ENCODE measurements at places on chromosomes 1 and 21. TPM values are rescaled to one million over a fixed set of nuclear protein-coding genes. Genes with fewer than 3 reads are reported as not detected.

GRCh38 chr1:93578433-93578830 is 103.2 kb downstream of the BCAR3 start:
- no peak for DNase-seq

DNA sequence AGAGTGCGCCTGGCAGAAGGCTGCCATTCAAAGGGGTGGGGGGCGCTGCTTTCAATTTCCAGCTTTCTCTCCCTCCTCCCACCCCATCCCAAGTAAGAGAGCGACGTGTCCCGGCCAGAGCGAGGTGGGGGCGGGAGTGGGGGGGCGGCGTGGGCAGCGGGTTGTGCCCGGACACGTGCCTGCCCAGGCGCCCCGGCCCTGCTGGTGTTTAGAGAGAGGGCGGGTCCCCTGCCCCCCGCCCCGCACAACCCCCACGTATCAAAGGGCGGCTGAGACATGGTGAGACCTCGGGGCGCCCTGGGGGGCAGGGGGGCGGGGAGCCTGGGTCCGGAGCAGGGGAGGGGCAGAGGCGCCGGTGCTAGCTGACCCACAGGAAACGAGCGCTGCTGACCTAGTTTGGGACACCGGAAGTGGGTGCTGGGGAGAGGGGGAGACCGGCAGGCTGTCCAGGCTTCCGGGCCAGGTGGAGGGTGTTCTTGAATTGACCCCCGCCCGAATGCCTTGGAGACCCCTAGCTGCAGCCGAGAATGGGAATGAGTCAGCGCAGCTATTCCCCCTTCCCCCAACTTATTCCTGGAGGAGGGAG is 1.3 kb downstream of the ZBTB7B start:
- DNase-seq, result no peak

GRCh38 chr1:181608948-181609347 is 125.6 kb downstream of the CACNA1E start:
- no peak for DNase-seq

- DNase-seq, result no peak
These were observed 74.3 kb upstream of the NBL1 start for GRCh38 chr1:19569786-19570185.

- DNase-seq, result no peak
These were observed 38.1 kb downstream of the NIBAN1 start for GRCh38 chr1:184935920-184936798.

- peak; percentile 30 for DNase-seq
These were observed 12.9 kb downstream of the PLA2G2F start for GRCh38 chr1:20151906-20152598.

DNA sequence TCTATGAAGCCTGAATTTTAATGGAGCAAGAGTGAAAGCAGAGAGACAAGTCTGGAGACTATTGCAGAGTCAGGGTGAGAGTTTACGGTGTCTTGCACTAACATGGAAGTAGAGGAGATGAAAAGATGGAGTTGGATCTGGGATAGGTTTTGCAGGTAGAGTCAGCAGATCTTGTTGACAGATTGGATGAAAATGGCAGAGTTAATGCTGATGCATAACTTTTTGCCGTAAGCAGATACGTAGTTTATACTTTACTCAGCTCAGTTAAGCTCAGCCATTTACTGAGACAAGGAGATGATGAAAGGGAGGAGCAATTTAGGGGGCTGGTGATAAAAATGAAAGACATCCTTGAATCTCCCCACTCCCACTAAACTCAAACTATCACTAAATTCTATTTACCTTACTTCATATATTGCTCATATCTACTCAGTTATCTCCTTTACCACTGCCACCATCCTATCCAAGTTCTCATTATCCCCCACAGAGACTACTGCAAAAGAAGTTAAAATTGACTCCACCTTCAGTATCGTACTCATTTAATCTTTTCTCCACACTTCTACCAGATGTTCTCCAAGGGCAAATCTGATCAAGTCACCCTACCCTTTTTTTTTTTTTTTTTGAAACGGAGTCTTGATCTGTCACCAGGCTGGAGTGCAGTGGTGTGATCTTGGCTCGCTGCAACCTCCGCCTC is 13.8 kb downstream of the C1orf185 start:
- no peak for DNase-seq

- DNase-seq, result no peak
These were observed 11.1 kb upstream of the CHI3L1 start for GRCh38 chr1:203197625-203198024.

DNA sequence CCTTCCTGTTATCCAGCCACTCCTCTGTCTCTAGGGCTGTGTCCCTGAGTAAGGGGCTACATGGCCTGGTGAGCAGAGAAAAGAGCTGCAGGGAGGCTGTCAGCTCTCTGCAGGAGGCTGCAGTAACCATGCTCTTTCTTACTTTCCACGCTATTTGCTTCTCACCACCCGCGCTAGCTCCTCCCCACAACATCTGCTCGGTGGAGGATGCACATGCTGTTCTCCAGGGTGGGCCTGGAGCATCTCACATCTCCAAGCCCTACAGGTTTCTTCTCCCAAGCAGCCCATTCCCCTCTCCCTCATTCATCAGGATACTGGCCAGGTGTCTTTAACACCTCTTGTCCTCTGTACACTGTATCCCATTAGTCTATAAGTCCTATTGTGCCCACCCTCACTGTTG is 103.8 kb downstream of the IER5 start:
- DNase-seq, result no peak

DNA sequence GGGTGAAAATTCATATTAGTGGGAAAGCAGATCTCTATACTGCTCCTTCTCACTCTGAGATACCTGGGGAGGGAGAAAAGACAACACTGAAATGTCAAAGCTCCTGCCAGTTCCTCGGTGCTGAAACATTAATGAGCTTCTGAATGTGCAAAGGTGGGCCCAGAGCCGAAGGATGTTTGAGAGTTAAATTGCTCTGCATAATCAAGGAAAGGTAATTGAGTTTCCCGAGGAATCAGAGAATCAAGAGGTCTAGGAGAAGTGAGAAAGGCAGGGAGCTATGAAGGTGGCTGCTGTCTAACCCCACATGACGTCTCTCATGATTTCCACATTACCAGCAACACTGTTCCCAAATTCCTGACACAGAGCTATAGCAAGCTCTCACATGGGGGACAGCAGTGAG is 346.7 kb downstream of the SMYD3 start:
- DNase-seq, result no peak

- DNase-seq, result no peak
These were observed 36.1 kb upstream of the ZC3H12A start for GRCh38 chr1:37438037-37438868.

DNA sequence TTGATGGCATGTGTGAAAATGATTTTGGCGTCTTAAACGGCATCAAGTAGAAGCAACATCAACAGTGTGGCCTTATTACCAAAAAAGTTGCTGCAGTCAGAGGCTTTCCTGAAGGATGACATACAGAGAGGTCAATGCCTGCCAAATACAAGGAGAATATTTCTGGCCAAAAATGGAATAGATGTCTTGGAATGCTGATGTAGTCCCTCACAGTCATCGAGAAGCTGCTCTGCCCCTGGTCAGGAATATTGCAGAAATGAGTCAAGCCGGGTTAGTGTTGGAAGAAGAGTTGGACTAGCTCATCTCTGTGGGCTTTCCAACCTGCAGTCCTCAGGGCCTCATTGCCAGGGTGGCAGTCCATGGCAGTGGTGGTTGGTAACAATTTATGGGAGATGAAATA is 42.1 kb downstream of the NOS1AP start:
- DNase-seq, result no peak

- no peak for DNase-seq
These were observed 6.0 kb upstream of the MYOG start for GRCh38 chr1:203091761-203092330.

Gene SCCPDH
- total RNA-seq, result 40.2 TPM

Gene TCHH
- 0.28 TPM for total RNA-seq

Gene ANKRD34A
- total RNA-seq, result 1.4 TPM

Gene RHD
- not detected for total RNA-seq

Gene C1orf116
- 0.08 TPM for total RNA-seq

Gene ARHGEF16
- total RNA-seq, result 10.1 TPM

Gene LCA5L
- 0.87 TPM for total RNA-seq

Measured in Panc1 (cell line).